ENCODE measurements at places on chromosomes 13 and 19.

DNA sequence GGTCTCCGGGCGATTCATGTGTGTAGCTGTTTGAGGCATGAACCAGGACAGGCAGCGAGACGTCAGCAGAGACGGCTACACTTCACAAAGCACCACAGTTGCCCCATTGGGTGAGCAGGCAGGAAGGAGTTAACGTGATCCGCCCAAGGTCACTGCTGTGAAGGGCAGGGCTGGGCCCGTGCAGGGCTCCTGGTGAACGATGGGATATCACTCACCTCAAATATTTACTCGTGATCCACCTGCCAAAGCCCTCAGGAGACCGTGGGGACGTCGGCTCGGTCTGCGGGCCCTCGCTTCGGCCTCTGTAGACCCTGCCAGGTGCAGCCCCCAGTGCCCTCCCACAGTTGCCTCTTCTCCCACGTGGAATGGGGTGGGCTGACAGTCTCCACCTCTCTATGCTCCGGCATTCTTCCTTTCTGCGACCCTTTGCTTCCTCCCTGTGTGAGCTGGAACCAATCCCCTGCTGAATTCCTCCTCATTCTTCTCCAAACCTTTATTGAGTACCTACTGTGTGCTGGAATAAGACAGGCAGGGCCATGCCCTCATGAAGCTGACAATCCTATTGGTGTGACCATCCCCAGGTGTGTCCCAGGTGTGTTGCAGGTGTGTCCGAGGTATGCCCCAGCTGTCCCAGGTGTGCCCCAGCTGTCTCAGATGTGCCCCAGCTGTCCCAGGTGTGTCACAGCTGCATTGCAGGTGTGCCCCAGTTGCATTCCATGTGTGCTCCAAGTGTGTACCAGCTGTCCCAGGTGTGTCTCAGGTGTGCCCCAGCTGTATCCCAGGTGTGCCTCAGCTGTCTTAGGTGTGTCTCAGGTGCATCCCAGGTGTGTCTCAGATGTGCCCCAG lies 2.0 kb upstream of the GRK1 start:
- peak; percentile 55 for DNase-seq

DNA sequence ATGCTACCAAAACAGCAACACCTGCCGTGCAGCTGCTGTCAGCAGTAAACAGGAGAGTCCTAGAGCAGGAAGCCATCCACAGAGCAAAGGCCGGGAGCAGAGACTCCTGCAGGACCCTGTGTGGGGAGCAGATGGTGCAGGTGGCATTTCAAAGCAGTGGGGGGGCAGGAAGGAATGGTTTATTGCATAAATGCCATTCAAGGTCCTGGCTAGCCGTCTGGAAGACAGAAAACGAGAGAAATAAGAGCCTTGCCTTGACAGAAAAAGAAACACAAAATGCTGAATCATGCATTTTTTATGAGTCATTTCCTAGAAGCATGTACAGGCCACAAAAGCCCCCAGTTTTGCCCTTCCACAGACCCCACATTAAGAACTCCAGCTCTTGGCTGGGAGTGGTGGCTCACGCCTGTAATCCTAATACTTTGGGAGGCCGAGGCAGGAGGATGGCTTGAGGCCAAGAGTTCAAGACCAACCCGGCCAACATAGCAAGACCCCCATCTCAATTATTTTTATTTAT lies 5.4 kb downstream of the RSPH6A start:
- DNase-seq, result no peak

GRCh38 chr13:51715613-51716012 lies 88.3 kb downstream of the DHRS12 start:
- no peak for DNase-seq

GRCh38 chr19:11225172-11225571 lies 14.2 kb upstream of the ANGPTL8 start:
- DNase-seq, result no peak

DNA sequence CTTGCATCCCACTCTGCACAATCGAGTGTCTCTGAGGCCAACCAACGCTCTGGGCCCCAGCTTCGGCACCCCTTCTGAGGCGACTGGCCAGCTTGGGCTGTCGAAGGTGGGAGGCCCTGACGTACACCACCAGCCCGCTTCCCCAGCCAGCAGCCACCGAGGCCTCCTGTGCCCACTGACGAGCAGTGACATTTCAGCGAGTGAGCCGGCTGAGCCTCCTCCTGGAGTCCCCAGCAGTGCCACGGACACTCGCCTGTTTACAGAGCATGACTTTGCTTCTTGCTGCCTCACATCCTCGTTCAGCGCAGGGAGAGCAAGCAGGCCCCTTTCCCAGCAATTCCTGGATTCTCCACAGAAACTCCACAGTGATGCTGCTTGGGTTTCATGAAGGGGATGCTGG lies 240.2 kb upstream of the MAB21L1 start:
- no peak for DNase-seq

- no peak for DNase-seq
Measured at GRCh38 chr13:48645845-48646244, 7.9 kb upstream of the CYSLTR2 start.

DNA sequence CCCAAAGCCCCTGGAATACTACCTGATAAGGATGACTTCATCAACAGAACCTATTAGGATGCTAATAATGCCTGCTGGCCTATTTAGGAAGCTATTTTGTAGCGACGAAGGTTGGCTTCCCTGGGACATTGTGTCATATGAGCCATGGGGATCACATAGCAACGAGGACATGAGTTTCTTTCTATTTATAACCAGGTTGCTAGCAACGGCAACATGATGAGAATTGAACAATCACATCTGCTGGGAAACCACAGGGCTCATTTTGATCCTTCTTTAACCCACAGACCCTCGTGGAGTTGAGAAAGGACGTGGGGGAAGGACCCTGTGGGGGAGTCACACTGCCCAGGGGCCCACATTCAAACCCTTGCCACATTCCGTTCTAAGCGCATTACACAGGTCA lies 172.2 kb downstream of the COL4A1 start:
- no peak for DNase-seq

GRCh38 chr13:99261059-99261458 lies 2.9 kb upstream of the GPR18 start:
- DNase-seq, result no peak

DNA sequence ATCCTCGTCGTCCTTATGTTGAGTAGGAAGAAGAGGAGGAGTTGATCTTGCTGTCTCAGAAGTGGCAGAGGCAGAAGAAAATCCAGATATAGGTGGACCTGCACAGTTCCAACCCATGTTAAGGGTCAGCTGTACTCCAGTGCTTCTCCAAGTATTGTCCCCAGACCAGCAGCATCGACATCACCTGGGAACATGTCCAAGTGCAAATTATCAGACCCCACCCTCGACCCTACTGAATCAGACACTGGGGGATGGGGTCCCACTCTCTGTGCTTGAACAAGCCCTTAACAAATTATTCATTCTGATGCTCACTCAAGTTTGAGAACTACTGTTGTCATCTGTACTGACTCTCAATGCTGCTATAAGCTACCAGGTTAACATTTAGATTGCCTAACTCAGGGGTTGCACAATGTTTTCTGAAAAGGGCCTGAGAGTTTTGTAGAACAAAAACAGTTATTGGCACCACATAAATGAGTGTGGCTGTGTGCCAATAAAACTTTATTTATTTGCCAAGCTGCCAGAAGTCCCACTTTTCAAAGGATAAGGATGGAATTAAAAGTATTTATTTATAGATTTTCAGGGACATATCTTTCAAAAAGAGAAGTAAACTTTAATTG lies 226.7 kb upstream of the IPO5 start:
- DNase-seq, result no peak

- DNase-seq, result no peak
Measured at GRCh38 chr19:9296336-9296735, 13.3 kb downstream of the ZNF699 start.

- DNase-seq, result peak; percentile 89
Measured at GRCh38 chr19:48637948-48638830, 1.0 kb upstream of the DBP start.

DNA sequence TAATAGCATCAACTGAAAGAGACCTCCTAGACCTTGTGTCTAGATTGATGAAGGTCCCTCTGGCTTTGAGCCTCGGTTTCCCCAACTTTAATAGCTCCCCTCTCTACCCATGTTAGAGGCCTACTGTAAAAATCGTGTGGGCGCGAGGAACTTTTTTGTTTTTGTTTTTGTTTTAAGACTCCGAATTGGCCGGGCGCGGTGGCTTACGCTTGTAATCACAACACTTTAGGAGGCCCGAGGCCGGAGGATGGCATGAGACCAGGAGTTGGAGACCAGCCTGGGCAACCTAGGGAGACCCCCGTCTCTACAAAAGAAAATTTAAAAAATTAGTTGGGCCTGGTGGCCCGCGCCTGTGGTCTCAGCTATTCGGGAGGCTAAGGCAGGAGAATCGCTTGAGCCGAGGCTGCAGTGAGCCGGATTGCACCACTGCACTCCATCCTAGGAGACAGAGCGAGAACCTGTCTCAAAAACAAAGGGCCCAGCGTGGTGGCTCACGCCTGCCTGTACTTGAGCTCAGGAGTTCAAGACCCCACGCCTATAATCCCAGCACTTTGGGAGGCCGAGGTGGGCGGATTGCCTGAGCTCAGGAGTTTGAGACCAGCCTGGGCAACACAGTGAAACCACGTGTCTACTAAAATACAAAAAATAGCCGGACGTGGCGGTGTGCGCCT lies 858 bp upstream of the PPP6R1 start:
- DNase-seq, result no peak

- DNase-seq, result no peak
Measured at GRCh38 chr13:80379245-80379644, 38.3 kb upstream of the SPRY2 start.

DNA sequence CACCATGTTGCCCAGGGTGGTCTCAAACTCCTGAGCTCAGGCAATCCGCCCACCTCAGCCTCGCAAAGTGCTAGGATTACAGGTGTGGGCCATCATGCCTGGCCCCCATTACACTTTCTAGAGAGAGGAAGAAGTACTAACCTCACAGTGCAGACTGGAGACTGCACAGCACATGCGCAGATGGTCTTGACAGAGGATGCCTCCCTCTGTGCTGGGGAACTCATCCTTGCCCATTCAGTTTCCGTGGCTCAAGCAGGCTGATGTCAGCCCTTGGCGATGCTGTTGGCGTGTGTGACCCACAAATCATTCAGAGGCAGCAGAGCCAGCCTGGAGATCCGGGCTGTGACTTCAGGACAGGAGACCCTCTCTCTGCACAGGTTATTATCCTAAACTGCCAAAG lies 14.6 kb upstream of the FFAR2 start:
- no peak for DNase-seq

- DNase-seq, result no peak
Measured at GRCh38 chr19:30450835-30451321, 78.7 kb downstream of the ZNF536 start.

- DNase-seq, result no peak
Measured at GRCh38 chr13:73303851-73304250, 245.0 kb downstream of the KLF5 start.

DNA sequence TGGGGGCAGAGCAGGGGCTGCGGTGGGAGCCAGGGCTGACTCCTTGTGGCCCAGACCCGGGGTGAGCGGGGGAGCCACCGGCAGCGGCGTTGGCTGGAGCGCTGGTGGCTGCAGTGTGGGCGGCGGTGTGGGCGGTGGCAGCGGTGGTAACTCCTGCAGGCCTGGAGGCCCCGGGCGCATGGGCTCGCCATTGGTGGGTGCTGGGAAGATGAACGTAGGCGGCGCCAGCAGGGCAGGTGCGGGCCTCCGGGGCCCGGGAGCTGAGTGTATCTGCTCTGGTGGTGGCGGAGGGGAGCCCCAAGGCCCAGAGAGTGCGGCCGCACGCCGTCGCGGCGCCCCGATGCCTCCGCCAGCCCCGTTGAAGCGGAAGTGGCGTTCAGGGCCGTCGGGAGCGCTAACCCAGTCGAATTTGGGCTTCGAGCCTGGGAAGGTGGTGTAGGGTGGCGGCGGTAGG lies 2.0 kb downstream of the GGN start:
- DNase-seq, result no peak

GRCh38 chr19:5691822-5692722 lies 2.0 kb downstream of the RPL36 start:
- no peak for DNase-seq

GRCh38 chr13:113297370-113298042 lies 467 bp downstream of the LAMP1 start:
- no peak for DNase-seq

- DNase-seq, result no peak
Measured at GRCh38 chr19:51521781-51522180, 9.7 kb downstream of the SIGLEC6 start.

DNA sequence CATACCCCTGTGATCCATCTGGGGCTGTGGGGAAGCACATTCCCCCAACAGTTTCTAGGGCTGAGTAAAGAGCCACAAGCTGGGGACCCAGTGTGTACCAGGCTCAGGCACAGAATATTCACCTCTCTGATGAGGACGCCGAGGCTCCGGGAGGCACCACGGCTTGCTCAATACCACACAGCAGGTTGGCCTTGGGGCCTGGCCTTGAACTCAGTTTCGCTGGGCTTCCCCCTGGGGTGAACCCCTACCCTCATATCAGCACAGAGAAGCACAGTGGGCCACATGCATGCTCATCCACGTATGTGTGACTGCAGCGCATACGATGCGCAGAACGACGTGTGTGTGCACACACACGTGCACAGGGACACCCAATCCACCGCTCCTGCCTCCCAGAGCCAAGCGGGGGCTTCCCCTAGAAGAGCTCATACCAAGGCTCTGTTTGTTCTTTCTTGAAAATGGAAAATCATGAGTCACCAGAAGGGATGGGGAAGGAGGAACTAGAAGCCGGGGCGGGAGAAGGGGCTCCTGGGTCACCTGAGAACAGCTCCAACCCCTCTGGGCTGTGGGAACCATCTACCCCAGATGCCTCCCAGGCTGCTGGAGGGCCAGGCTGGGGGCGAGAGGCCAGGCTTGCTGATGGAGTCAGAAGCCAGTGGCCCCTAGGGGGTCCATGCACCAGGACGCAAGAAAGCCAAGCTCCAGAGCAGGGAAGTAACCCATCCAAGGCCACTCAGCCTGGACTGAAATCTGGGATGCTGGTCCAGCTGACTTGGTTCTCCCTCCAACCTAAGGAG lies 4.9 kb upstream of the PDE4C start:
- no peak for DNase-seq

DNA sequence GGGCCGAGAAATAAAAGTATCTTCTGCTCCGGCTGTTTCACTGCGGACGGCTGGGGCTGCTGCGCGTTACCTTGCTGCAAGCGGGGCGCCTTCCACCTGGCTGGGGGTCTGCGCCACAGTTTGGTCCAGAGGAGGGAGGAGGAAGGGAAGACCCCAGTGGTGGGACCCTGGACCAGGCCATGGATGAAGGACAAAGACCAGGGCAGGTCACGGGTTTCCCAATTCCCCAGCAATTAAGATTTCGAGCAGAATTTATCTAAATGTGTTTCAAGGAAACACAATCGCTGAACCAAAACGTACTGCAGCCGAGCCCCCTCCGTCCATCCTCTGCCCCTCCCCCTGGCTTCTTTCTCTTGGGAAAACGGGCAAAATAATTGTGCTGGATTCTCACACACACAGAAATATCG lies 2.9 kb downstream of the SOX1 start:
- DNase-seq, result no peak

All from aorta (tissue), 5 donors.